ENCODE measurements at places on chromosomes 1 and 21. TPM values are rescaled to one million over a fixed set of nuclear protein-coding genes. Genes with fewer than 3 reads are reported as not detected.
A peak's percentile ranks its signal among the peaks of the same experiment; 100 is the strongest.

- H3K27me3 ChIP-seq, result no peaks in the 10 kb centered on the region
- DNase-seq, result no peak
- H3K36me3 ChIP-seq, result peaks cover 13% of the 10 kb centered on the region
- no peak overlapping the region for H3K27ac ChIP-seq
These were observed 44.9 kb upstream of the LIN9 start for GRCh38 chr1:226353698-226354525.

PODN gene
- total RNA-seq, result not detected

ITLN2 gene
- not detected for total RNA-seq

PDXK gene
- 152 TPM for total RNA-seq

DNA sequence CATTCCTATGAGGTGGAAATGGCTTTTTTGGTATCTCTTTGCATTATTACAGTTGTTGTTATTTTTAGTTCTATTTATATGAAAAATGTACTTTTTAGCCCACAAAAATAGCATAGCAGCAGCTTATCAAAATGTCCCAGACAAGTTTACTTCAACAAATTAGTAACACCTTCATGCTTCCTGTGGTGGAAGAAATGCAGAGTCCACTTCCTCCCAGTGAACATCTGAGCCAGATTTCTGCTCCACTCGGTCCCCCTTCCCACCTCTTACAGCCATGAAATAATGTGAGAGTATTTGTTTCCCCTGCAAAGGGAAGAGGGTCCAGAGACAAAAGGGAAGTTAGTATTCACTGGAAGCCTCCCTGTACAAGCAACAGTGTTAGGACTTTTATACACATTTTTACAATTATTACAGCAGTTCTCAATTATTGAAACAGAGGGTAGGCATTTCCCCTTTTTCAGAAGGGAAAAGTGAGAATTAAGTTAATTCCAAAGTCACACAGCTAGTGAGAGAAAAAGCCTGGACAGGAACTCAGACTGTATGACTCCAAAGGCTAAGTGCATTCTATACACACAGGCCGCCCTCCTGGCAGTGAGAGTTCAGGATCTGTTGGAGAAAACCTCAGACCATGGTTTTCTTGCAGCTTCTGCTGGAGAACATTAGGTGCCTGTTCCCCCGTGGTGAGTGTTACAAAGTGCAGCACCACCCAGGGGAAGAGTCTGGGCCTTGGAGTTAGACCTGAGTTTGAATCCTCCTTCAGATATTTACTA, 126.5 kb downstream of the PBX1 start:
- H3K36me3 ChIP-seq, result no peaks in the 10 kb centered on the region
- H3K27ac ChIP-seq, result no peak overlapping the region
- no peak for DNase-seq
- no peak overlapping the region for H3K4me3 ChIP-seq
- H3K4me1 ChIP-seq, result no peaks in the 10 kb centered on the region
- no peaks in the 10 kb centered on the region for H3K27me3 ChIP-seq

- no peak for DNase-seq
- no peak overlapping the region for H3K4me3 ChIP-seq
- H3K36me3 ChIP-seq, result peaks cover 2% of the 10 kb centered on the region
These were observed 75.7 kb downstream of the GALNT2 start for GRCh38 chr1:230142608-230143210.

MAP3K21 gene
- total RNA-seq, result 1.6 TPM

SYCP1 gene
- total RNA-seq, result not detected

SLAMF9 gene
- not detected for total RNA-seq

DNA sequence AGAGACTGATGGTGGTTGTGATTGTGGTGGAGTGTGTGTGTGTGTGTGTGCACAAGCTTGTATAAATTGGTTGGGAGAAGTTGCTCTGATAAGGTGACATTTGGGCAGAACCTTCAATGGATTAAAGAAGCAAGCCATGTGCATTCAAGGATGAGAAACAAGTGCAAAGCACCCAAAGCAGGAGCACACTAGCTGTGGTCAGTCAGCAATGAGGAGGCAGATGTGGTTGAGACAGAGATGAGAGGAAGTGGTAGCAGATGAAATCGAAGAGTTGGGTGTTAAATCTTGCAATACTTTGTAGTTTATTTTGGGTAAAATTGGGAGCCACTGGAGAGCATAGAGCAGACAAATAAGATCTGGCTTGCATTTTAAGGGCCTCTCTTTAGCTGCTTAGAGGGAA, 4.4 kb upstream of the PGBD5 start:
- peaks cover 5% of the 10 kb centered on the region for H3K4me1 ChIP-seq
- peaks cover 25% of the 10 kb centered on the region for H3K27me3 ChIP-seq
- no peak overlapping the region for H3K4me3 ChIP-seq
- H3K36me3 ChIP-seq, result peaks cover 4% of the 10 kb centered on the region
- no peak overlapping the region for H3K27ac ChIP-seq

EVI5 gene
- total RNA-seq, result 24.6 TPM

DNA sequence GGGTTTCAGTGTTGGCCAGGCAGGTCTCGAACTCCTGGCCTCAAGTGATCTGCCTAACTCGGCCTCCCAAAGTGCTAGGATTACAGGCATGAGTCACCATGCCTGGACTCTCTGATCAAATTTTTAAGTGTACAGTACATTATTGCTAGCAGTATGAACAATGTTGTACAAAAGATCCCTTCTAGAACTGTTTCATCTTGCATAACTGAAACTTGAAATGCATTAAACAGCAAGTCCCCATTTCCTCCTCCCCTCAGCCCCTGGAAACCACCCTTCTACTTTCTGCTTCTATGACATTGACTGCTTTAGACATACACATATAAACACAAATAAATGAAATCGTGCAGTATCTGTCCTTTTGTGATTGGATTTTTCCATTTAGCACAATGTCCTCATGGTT, 463.4 kb downstream of the PTPRC start:
- H3K27ac ChIP-seq, result no peak overlapping the region
- peak; percentile 62 for DNase-seq
